Fibroblast of lung (primary cell): ENCODE measurements at places on chromosomes 2 and 18. TPM values are rescaled to one million over a fixed set of nuclear protein-coding genes. Genes with fewer than 3 reads are reported as not detected.

The PEX13 gene
- total RNA-seq: 25.2 and 28.1 TPM in 2 replicates

DNA sequence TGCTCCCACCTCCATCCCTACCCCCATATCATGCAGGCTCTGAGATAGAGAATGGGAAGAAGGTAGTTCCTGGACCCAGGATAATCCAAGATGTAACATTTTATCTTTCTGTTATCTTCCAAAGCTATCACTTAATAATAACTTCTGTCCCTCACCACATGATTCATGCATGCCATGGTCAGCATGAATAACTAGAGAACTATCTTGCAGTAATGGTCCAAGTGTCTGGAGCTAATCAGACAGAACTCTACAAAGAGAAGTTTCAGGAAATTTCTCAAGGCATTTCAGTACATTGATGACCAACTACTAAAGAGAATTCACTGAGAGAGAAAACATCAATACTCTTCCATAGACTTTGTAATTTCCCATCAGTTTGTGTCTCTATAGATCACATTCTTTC lies 1469.7 kb upstream of the PIK3C3 start:
- peak; percentile 89 for DNase-seq

GRCh38 chr18:12281861-12282260 lies 26.2 kb upstream of the TUBB6 start:
- DNase-seq: no peak

- peak; percentile 41 for DNase-seq
These were observed 304.0 kb downstream of the ARHGAP15 start for GRCh38 chr2:143433251-143433650.

DNA sequence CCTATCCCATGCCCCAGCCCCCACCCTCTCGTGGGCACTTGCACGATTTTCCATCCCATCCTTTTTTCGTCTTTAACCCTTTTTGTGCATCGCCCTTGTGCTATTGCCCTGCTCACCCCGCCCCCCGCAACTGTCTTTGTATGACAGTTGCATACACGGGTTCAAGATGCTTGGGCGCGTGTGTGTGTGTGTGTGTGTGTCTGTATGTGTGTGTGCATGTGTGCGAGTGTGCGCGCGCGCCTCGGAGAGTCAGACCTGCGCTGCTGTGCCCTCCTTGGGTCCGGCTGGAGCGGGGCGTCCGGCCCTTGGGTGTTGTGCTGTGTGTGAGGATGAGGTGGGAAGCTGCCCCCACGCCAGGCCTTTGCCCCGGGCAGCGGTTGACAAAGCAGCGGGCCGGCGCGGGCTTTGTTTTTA lies 230.7 kb downstream of the HAUS1 start:
- DNase-seq: peak; percentile 39

The EVA1A gene
- 16.2 and 31.7 TPM in 2 replicates for total RNA-seq

The UBXN4 gene
- total RNA-seq: 64.5 and 78.8 TPM in 2 replicates

The KCNG2 gene
- 6.4 and 10.1 TPM in 2 replicates for total RNA-seq

DNA sequence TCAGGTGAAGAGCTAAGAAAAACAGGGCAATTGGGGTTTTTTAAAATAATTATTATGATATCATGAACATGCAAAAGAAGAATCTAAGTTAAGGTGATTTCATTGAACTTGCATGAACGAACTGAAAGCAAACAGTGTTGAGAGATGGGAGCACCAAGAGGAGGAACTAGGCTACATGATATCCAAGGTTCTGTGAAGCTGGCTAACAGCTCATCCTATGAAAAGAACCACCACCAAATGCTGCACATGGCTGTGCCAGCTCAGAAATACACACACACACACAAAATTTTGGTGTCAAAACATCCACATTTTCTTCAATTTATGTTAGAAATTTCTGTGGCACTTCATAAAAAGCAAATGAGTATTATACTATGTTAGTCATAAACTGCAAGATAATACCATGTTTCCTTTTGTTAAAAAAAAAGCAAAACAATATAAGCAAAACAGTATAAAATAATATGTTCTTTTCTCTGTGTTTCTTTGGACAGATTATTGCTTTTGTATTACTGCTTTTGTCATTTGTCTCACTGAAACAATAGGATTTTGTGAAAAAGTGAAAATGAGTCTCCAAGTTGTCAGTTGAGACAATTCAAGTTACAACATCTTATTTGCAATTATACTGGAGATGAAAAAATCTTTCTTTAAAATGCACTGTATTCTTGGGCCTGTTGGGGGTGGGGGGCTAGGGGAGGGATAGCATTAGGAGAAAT lies 12.6 kb upstream of the TTC32 start:
- DNase-seq: no peak

- DNase-seq: peak; percentile 94
These were observed 14.1 kb upstream of the PMAIP1 start for GRCh38 chr18:59885579-59886163.

- DNase-seq: peak; percentile 24
These were observed 297.1 kb downstream of the TCF4 start for GRCh38 chr18:55290898-55291297.

DNA sequence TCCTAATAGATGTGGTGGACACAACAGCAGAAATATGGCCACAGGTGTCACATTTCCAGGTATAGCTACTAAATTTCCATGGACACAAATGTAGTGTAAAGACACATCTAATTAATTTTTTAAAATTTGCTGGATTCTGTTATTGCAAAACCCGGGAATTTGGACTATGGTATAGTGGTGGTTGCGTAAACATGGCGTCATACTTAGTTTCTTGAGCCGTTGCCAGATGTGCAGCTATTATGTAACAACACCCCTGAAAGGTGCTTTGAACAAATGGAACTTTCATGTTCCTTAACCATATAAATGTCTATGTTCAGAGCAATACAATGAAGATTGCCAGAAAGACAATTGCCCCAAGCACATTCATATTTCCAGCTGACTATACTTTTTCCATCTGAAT lies 85.9 kb downstream of the HRH4 start:
- peak; percentile 19 for DNase-seq

GRCh38 chr2:161070693-161071479 lies 89.3 kb upstream of the TANK start:
- DNase-seq: no peak

- DNase-seq: no peak
These were observed 105.5 kb upstream of the GLI2 start for GRCh38 chr2:120630031-120630701.

The RFTN2 gene
- total RNA-seq: 6.9 and 10.2 TPM in 2 replicates

DNA sequence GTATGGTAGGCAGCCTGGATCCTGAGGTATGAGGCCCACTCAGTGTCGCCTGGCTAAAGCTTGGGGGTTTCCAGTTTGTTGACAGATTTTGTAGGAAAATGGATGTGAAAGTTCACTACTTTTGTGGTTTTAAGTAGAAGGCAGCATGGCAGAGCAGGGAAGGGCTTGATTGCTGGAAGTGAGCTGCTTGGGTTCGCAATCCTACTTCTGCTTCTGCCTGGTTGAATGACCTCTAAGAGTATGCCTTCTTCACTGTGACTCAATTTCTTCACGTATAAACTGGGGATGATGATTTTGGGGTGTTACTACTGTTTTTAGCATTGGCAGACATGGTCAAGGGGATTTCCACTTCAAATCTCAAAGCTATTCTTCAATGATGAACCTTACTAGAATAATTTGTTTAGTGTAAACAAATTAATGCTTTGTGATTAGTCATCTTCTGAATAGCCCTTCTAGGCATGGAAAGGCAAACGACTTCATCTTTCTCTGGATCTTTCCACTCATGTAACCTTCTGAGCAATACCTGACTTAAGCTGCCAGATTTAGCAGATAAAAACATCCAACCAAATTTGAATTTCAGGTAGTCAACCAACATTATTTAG lies 13.2 kb downstream of the BMP10 start:
- no peak for DNase-seq

GRCh38 chr18:70663141-70663540 lies 374.3 kb downstream of the SOCS6 start:
- no peak for DNase-seq

The TUBA3E gene
- total RNA-seq: not detected in 2 replicates

The GPC1 gene
- 67.8 and 218 TPM in 2 replicates for total RNA-seq

DNA sequence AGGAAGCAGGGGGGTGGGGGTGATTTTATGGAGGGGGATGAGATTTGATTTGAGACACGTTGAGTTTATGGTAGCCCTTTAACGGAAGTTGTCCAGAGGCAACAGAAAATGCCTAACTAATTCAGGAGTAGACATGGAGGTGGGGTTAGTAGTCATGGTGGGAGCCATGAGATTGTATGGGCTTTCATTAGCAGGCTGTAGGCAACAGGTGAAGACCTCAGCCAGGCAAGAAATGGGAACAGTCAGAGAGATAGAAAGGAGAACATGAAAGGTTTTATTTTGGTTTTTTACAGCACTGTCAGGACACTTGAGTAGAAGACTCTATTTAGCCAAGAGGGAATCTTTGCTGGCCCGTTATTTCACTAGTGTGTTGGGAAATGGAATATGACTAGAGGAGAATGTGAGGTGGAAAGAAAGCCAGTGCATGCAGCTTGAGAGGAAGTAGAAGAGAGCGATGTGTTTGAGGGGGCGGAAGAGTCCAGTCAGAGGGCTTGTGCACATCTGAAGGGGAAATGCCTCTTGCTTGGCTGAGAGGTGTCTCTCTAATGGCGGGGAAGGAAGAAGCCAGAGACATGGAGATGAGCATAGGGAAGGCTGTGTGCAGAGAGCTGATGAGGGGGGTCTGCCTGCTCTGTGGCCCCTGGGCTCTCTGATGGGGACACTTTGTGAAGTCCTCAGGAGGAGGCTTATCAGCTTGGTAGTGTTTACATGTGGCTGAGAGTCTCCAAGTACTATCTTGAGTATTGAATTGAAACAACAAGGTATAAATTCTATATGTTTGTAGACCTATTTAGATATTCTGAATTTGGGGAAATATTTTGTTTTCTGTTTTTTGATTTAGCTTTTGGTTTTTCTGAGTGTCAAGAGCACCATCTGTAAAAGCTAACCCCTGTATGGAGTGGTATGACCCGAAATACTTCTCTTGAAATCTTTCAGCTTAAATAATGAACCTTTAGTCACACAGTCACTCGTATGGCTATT lies 66.9 kb upstream of the ITM2C start:
- DNase-seq: no peak

- DNase-seq: no peak
These were observed 281.6 kb downstream of the ZNF385B start for GRCh38 chr2:179579800-179580199.

The CHRND gene
- not detected in 2 replicates for total RNA-seq

DNA sequence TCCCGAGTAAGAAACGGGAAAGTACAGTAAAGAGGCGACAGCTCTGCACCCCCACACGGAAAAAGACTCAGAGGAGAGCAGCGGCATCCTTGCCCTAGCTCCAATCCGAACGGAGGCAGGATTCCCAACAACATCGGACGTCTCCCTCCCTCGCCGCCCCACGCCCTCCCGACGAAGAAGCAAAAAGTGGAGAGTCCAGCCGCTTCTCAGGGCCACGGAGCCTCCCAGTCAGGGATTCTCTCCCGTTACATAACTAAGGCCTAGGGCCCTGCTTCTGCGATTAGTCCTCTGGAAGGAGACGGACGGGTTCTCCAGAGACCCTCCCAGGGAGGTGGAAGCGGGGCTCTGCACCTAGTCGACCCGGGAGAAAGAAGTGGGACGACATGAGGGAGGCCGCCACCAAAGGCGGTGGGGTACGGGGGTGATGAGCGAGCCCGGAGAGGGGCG lies 587 bp downstream of the SUMO1 start:
- DNase-seq: peak; percentile 64
